ENCODE measurements at places on chromosomes 2 and 18. TPM values are rescaled to one million over a fixed set of nuclear protein-coding genes. Genes with fewer than 3 reads are reported as not detected.

- peak; percentile 42 for DNase-seq
These were observed 35.8 kb downstream of the CIB4 start for GRCh38 chr2:26605195-26605998.

DNA sequence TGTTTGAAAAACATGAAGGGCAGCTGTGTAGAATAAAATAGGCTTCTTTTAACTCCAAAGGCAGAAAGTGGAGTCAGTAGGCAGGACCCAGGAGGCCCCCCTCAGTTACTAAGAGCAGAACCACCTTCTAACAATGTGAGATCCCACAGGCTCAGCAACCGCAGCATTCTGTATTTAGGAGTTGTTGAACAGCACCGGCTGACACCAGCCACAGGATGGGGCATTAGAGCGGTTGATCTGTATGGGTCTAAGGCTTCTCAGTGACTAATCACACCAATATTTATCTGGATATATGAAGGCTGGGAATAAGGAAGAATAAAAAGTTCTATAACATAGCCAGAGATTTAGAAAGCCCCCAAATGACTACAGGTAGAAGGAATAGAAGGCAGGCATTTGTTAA, 51.7 kb downstream of the MYO5B start:
- DNase-seq: no peak

GRCh38 chr18:57131101-57131500, 15.8 kb upstream of the BOD1L2 start:
- DNase-seq: no peak

GRCh38 chr2:4256351-4256750, 553.0 kb downstream of the DCDC2C start:
- no peak for DNase-seq

DNA sequence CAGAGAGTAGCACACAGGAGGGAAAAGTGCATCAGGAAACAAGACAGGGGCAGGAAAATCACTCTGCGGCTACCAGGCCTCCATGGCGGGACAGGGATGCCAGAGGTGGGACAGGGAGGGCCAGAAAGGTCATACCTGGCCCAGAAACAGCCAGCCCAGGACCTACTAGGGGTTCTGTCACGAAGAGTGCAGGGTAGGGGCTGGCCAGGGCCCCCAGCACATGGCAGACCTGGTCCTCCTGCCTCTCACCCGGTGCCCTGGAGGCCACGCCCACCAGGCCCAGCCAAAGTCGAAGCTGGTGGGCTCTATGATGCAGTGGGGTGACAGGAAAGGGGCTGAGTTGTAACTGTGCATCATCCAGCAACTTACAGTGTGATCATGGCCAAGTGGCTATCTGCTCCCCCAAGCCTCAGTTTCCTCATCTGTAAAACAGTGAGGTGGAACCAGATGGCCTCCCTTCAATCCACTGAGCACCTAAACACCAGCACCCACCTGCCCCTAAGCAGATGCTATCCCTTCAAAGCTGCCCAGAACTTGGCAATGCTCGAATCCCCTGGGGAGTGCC, 10.6 kb downstream of the CYP26B1 start:
- DNase-seq: no peak

DNA sequence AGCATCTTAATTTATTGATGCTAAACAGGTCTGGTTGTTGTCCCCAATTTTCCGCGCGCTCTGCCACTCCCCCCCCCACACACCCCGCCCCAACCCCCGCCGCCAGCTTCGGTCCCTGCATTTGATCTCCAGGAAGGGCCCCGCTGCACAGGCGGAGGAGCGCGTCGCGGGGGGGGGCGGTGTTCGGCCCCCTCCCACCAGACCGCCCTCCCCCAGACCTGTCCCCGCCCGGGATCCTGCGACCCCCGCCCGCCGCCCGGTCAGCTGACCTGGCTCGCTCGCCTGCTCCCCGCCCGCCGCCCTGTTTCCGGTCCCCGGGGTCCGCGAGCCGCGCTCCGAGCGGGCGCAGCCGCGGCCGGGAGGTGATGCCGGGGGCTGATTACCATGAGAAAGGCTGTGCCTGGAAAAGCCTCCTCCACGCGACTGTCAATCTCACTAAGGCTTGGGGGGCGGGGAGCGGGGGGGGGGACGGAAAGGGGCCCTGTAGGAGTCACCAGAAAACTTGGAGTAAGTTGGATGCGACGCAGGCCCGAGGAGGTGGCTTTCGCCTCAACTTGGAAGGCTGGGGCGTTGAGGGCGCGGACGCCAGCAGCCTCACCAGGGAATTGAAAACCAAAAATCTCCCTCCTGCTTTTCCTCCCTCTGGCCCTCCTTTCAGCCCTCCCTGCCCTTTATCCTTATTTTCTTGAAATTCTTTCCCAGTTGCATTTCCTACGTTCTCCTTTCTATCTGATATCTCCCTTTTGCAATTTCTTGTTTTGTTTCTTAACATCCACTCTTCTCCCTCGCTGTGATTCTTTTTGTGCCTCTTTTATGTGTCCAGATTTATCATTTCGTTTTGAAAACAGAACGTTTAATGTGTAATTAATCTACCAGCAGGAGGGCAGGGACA, 4.4 kb upstream of the ZEB2 start:
- DNase-seq: peak; percentile 56

DNA sequence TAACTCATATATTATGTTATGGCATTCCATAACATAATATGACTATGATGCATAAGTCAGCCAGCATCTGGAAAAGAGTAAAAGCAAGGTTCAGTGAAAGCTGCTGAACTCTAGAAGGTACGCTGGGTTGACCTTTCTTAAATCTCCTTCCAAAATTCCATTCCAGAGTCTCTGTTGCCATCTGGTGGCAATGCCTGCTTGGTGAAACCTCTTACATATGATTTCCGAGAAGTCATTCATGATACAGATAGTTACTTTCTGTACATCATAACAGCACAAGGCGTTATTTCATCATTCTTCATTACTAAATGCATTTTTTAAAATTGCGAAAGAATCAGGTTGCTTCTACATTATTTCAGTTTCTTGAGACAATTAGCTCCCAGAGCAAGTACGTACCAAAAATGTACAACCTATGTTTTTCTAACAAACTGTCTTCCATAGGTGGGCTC, 7.0 kb upstream of the EPG5 start:
- no peak for DNase-seq

- DNase-seq: no peak
These were observed 31.4 kb downstream of the EIF2AK2 start for GRCh38 chr2:37125416-37125815.

GRCh38 chr2:83055376-83056010, 1403.6 kb downstream of the SUCLG1 start:
- DNase-seq: no peak

- no peak for DNase-seq
These were observed 167.6 kb upstream of the ACAA2 start for GRCh38 chr18:49980896-49981295.

- DNase-seq: no peak
These were observed 219.6 kb upstream of the ID2 start for GRCh38 chr2:8462280-8462679.

GRCh38 chr2:209505410-209505809, 81.6 kb downstream of the MAP2 start:
- DNase-seq: no peak

- no peak for DNase-seq
These were observed 17.2 kb downstream of the SLC30A3 start for GRCh38 chr2:27245626-27246025.

DNA sequence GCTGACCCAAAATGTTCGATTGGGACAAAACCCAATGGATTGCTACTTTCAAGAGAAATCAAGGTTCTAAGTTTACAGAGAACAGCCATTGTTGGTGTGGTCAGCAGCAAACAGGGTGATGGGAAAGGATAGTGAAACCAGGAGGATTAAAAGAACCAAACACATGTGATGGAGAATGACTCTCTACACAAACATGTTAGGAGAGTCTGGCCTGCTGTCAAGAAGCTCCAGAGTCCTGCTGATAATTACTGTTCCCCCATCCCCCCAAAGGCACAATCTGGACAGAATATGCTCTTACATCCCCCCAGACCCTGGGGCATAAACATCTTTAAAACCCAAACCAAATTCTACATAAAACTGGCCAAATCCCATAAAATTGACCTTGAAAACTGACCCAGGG, 32.0 kb upstream of the ACYP2 start:
- DNase-seq: no peak

- no peak for DNase-seq
These were observed 47.7 kb upstream of the ZBTB7C start for GRCh38 chr18:48456838-48457237.

- no peak for DNase-seq
These were observed 235.0 kb downstream of the KLHL29 start for GRCh38 chr2:23619941-23620340.

The ARMC9 gene
- 2.0 TPM for total RNA-seq

The LHCGR gene
- not detected for total RNA-seq

The ASTL gene
- 12.2 TPM for total RNA-seq

The TANC1 gene
- 0.33 TPM for total RNA-seq

The MC5R gene
- not detected for total RNA-seq

The TRABD2A gene
- total RNA-seq: 85.5 TPM

The FRZB gene
- total RNA-seq: not detected

The HOXD9 gene
- not detected for total RNA-seq

The UGT1A3 gene
- not detected for total RNA-seq

The CXCR1 gene
- 0.19 TPM for total RNA-seq

The DLGAP1 gene
- not detected for total RNA-seq

The ASPRV1 gene
- 1.2 TPM for total RNA-seq

The MERTK gene
- total RNA-seq: 0.89 TPM

Data from activated naive CD8-positive, alpha-beta T cell treated with anti-CD3 and anti-CD28 coated beads, Interleukin-2, amount 10 ng/mL, durations not matched to agents 7 days and 5 days (primary cell).